Activated CD4-positive, alpha-beta T cell treated with anti-CD3 and anti-CD28 coated beads, Interleukin-2, amount 10 ng/mL, durations not matched to agents 7 days and 5 days (primary cell): ENCODE measurements at places on chromosomes 12 and 14. TPM values are rescaled to one million over a fixed set of nuclear protein-coding genes. Genes with fewer than 3 reads are reported as not detected.

DNA sequence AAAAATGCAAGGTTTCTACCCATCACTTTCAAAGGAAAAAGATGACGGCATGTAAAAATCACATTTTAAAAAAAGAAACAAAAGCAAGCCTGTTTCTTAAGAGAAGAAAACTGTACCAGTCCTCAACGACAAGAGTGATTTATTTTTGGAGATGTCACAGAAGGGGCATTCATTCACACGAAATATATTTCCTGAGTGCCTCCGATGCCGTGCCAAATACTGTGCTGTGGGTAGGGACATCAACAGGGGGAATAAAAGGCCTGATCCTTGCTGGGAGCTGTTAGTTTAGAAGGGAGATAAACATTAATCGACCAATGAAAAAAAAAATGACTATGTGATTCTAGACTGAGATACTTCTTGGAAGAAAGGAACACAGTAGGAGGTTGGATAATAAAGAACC is 297.5 kb upstream of the SOX5 start:
- no peak overlapping the region for H3K4me3 ChIP-seq
- H3K27me3 ChIP-seq: no peaks in the 10 kb centered on the region
- H3K4me1 ChIP-seq: no peaks in the 10 kb centered on the region
- H3K27ac ChIP-seq: no peak overlapping the region
- no peak for DNase-seq
- H3K36me3 ChIP-seq: no peaks in the 10 kb centered on the region

The FGD4 gene
- total RNA-seq: 0.22 TPM

- H3K27me3 ChIP-seq: no peaks in the 10 kb centered on the region
- DNase-seq: no peak
- no peaks in the 10 kb centered on the region for H3K4me1 ChIP-seq
- H3K36me3 ChIP-seq: peaks cover under 1% of the 10 kb centered on the region
- H3K27ac ChIP-seq: no peak overlapping the region
- no peak overlapping the region for H3K4me3 ChIP-seq
These were observed 94.7 kb upstream of the DDHD1 start for GRCh38 chr14:53247596-53248370.

DNA sequence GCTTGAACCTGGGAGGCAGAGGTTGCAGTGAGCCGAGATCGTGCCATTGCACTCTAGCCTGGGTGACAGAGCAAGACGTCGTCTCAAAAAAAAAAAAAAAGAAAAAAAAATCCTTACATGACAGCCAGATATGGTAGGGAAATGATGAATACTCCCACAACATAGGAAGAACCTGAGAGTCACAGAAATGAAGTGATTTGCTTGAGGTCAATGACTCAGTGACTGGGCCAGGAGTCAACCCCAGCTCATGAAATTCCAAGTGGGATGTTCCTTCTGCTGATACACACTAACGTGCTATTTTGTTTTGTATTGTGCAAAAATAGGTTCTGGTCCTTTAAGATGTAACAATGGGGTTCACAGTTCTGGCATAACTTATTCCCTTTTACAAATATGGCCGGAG is 9.0 kb downstream of the RHOF start:
- H3K27me3 ChIP-seq: no peaks in the 10 kb centered on the region
- H3K4me1 ChIP-seq: peaks cover 71% of the 10 kb centered on the region
- peak overlapping the region; percentile 81 for H3K27ac ChIP-seq
- no peak for DNase-seq
- H3K36me3 ChIP-seq: peaks cover 54% of the 10 kb centered on the region
- H3K4me3 ChIP-seq: peak overlapping the region; percentile 63

The CPNE6 gene
- total RNA-seq: not detected

DNA sequence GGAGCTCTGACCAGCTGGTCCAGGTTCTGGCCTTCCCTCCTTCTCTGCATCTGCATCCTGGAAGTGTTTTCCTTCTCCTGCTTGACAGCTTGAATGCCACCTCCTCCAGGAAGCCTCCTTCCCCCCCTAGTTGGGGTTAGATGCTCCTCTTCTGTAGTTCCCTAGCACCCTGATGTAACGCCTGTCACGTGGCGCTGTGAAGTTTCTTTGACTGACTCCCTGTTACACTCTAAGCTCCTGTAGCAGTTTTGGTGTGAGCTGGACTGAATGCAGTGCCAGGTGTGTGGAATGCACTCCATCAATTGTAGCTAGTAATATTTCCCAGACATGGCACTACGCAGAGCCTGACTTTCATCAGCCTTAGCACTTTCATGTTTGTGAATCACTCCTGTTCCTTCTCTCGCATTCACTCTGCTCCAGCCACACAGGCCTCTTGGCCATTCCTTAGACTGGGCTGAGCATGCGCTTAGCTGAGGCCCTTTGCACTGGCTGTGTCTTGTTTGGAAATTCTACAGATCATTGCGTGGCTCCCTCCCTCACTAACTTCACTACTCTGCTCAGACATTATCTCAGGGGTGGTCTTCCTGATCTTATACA is 2.1 kb upstream of the FAIM2 start:
- H3K4me1 ChIP-seq: peaks cover 15% of the 10 kb centered on the region
- peaks cover 17% of the 10 kb centered on the region for H3K27me3 ChIP-seq
- DNase-seq: no peak
- H3K36me3 ChIP-seq: no peaks in the 10 kb centered on the region
- H3K4me3 ChIP-seq: no peak overlapping the region
- H3K27ac ChIP-seq: no peak overlapping the region

GRCh38 chr12:106304001-106304421 is 1.5 kb downstream of the TCP11L2 start:
- H3K27ac ChIP-seq: peak overlapping the region; percentile 100
- H3K4me3 ChIP-seq: peak overlapping the region; percentile 88
- H3K27me3 ChIP-seq: no peaks in the 10 kb centered on the region

GRCh38 chr12:42524716-42525115 is 64.8 kb downstream of the PRICKLE1 start:
- H3K27ac ChIP-seq: no peak overlapping the region
- DNase-seq: no peak
- no peak overlapping the region for H3K4me3 ChIP-seq

GRCh38 chr14:77426396-77426795 is 3.1 kb upstream of the NOXRED1 start:
- H3K27ac ChIP-seq: no peak overlapping the region
- H3K36me3 ChIP-seq: peaks cover 60% of the 10 kb centered on the region
- H3K4me3 ChIP-seq: no peak overlapping the region
- DNase-seq: no peak

The FOXG1 gene
- total RNA-seq: not detected

The CLEC14A gene
- total RNA-seq: not detected

The FOXM1 gene
- total RNA-seq: 131 TPM

- no peaks in the 10 kb centered on the region for H3K27me3 ChIP-seq
- peaks cover 40% of the 10 kb centered on the region for H3K4me1 ChIP-seq
- peak; percentile 56 for DNase-seq
- no peaks in the 10 kb centered on the region for H3K36me3 ChIP-seq
- peak overlapping the region; percentile 88 for H3K4me3 ChIP-seq
- H3K27ac ChIP-seq: peak overlapping the region; percentile 96
These were observed 1.0 kb upstream of the CDK17 start for GRCh38 chr12:96401076-96401871.

GRCh38 chr14:22472935-22473854 is 115.8 kb downstream of the DAD1 start:
- no peaks in the 10 kb centered on the region for H3K36me3 ChIP-seq
- DNase-seq: no peak
- peak overlapping the region; percentile 10 for H3K4me3 ChIP-seq
- no peaks in the 10 kb centered on the region for H3K27me3 ChIP-seq
- H3K4me1 ChIP-seq: no peaks in the 10 kb centered on the region

DNA sequence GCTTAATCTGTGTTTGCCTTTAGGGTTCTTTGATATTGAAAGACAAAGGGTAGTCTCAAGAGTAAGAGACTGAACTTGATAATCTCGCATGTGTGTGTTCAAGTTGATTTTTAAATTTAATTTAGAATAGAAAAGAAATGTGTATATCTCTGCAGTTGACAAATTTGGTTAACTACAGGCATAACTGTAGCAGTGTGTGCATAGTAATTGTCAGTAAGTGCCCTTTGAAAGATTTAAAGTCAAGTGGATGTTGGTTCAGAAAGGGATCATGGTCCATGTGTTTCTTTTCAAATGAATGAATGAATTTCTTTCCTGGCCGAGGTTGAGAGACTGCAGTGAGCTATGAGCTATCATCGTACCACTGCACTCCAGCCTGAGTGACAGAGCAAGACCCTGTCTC is 49.9 kb upstream of the DYRK2 start:
- H3K27ac ChIP-seq: no peak overlapping the region
- peaks cover 10% of the 10 kb centered on the region for H3K4me1 ChIP-seq
- H3K27me3 ChIP-seq: no peaks in the 10 kb centered on the region
- H3K36me3 ChIP-seq: peaks cover 8% of the 10 kb centered on the region
- DNase-seq: no peak
- no peak overlapping the region for H3K4me3 ChIP-seq

GRCh38 chr12:62484233-62484632 is 17.6 kb downstream of the MON2 start:
- no peaks in the 10 kb centered on the region for H3K4me1 ChIP-seq
- H3K4me3 ChIP-seq: no peak overlapping the region
- H3K27ac ChIP-seq: no peak overlapping the region
- no peaks in the 10 kb centered on the region for H3K27me3 ChIP-seq
- DNase-seq: no peak
- peaks cover 12% of the 10 kb centered on the region for H3K36me3 ChIP-seq

The FGF6 gene
- not detected for total RNA-seq

The MMAB gene
- 25.7 TPM for total RNA-seq

The B4GALNT1 gene
- 0.77 TPM for total RNA-seq

- DNase-seq: no peak
- H3K4me1 ChIP-seq: no peaks in the 10 kb centered on the region
- H3K27me3 ChIP-seq: peaks cover 15% of the 10 kb centered on the region
- no peak overlapping the region for H3K27ac ChIP-seq
- no peak overlapping the region for H3K4me3 ChIP-seq
These were observed 173.0 kb upstream of the G2E3 start for GRCh38 chr14:30385925-30386324.

The PTGER2 gene
- 60.4 TPM for total RNA-seq

DNA sequence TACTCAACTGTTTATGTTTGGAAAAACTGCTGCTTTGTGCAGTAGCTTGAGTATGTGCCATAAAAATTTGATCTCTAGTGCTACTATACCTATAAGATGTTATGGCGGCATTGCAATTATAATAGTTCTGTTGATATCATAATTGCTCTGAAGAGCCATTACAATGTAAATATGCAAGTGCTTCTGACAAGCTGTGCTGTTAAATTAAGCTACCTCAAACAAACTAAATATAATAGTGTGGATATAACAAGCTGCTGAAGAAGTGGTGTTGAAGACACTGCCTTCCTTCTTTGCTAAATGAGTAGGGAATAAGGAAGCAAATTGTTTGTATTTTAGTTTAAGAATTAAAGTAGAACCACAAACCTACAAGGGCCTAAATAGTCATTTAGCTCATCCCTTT is 301.0 kb upstream of the MIS18BP1 start:
- H3K36me3 ChIP-seq: no peaks in the 10 kb centered on the region
- H3K4me3 ChIP-seq: no peak overlapping the region
- H3K4me1 ChIP-seq: no peaks in the 10 kb centered on the region
